ENCODE measurements at places on chromosomes 5 and 9. TPM values are rescaled to one million over a fixed set of nuclear protein-coding genes. Genes with fewer than 3 reads are reported as not detected.

- H3K27me3 ChIP-seq, result peaks cover 11% of the 10 kb centered on the region
- no peak for DNase-seq
- H3K36me3 ChIP-seq, result no peaks in the 10 kb centered on the region
Measured at GRCh38 chr5:107601076-107601475, 69.7 kb downstream of the EFNA5 start.

The MRPL41 gene
- polyA plus RNA-seq, result 87.7 TPM

The PCDHA9 gene
- polyA plus RNA-seq, result not detected

The LPAR1 gene
- not detected for polyA plus RNA-seq

DNA sequence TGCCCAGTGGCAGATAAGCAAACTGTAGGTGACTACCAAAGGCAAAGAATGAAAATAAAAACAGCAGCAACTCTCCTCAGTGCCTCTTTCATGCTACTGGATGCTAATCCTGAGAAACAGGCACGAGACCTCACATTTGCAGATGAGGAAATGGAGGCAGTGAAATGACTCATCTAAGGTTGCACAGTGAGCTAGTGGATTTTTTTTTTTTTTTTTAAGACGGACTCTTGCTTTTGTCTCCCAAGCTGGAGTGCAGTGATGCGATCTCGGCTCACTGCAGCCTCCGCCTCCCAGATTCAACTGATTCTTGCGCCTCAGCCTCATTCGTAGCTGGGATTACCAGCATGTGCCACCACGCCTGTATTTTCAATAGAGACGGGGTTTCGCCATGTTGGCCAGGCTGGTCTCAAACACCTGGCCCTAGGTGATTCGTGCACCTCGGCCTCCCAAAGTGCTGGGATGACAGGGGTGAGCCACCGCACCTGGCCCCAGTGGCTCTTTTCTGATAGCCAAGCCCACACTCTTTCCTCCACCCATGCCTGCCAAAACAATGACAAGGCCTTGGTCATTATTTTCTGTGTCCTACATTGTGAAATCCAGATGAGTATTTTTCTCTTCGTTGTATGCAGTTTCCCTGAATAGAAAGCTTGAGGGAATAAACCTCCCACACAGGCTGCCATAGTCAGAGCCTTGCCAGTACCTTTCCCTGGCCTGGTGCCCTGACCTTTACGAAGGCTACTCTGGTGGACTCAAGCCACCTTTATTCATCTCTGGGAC is 19.2 kb downstream of the DOCK2 start:
- H3K36me3 ChIP-seq, result peaks cover 18% of the 10 kb centered on the region
- H3K4me1 ChIP-seq, result peaks cover 77% of the 10 kb centered on the region
- H3K4me3 ChIP-seq, result peak overlapping the region; percentile 67
- no peaks in the 10 kb centered on the region for H3K27me3 ChIP-seq
- peak overlapping the region; percentile 50 for H3K27ac ChIP-seq
- no peak for DNase-seq

- no peak for DNase-seq
- H3K4me1 ChIP-seq, result no peaks in the 10 kb centered on the region
- H3K27ac ChIP-seq, result no peak overlapping the region
- no peak overlapping the region for H3K4me3 ChIP-seq
Measured at GRCh38 chr5:128644863-128645262, 106.8 kb upstream of the FBN2 start.

GRCh38 chr5:154757814-154758406 is 2.7 kb downstream of the LARP1 start:
- peaks cover 6% of the 10 kb centered on the region for H3K27me3 ChIP-seq
- H3K36me3 ChIP-seq, result no peaks in the 10 kb centered on the region
- H3K27ac ChIP-seq, result peak overlapping the region; percentile 89

DNA sequence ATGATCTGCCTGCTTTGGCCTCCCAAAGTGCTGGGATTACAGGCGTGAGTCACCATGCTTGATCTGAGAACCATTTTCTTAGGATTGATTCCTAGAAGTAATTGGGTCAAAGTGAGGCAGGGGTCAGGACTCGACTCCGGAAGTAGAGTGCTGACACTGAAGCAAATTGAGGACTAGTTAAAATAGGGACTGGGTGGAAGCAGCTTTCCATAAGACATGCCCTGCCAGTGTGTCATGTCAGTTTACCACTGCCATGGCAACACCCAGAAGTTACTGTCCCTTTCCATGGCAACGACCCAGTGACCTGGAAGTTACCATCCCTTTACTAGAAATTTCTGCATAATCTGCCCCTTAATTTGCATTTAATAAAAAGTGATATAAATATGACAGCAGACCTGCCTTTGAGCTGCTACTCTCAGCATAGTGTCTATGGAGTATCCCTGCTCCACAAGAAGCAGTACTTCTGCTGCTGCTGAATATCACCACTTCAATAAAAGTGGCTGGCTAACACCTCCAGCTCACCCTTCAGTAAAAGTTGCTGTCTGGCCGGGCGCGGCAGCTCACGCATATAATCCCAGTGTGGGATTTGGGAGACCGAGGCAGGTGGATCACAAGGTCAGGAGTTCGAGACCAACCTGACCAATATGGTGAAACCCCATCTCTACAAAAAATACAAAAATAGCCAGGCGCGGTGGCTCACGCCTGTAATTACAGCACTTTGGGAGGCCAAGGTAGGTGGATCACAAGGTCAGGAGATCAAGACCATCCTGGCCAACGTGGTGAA is 47.8 kb upstream of the JADE2 start:
- no peak overlapping the region for H3K4me3 ChIP-seq
- DNase-seq, result no peak
- no peak overlapping the region for H3K27ac ChIP-seq
- H3K27me3 ChIP-seq, result peaks cover 6% of the 10 kb centered on the region
- H3K36me3 ChIP-seq, result no peaks in the 10 kb centered on the region

GRCh38 chr9:13860019-13860418 is 453.9 kb downstream of the NFIB start:
- H3K36me3 ChIP-seq, result no peaks in the 10 kb centered on the region
- H3K27ac ChIP-seq, result no peak overlapping the region
- no peak for DNase-seq

- H3K4me1 ChIP-seq, result no peaks in the 10 kb centered on the region
- H3K36me3 ChIP-seq, result no peaks in the 10 kb centered on the region
- no peaks in the 10 kb centered on the region for H3K27me3 ChIP-seq
- H3K4me3 ChIP-seq, result no peak overlapping the region
Measured at GRCh38 chr9:110890416-110890815, 147.9 kb downstream of the LPAR1 start.

The C5orf58 gene
- polyA plus RNA-seq, result not detected

DNA sequence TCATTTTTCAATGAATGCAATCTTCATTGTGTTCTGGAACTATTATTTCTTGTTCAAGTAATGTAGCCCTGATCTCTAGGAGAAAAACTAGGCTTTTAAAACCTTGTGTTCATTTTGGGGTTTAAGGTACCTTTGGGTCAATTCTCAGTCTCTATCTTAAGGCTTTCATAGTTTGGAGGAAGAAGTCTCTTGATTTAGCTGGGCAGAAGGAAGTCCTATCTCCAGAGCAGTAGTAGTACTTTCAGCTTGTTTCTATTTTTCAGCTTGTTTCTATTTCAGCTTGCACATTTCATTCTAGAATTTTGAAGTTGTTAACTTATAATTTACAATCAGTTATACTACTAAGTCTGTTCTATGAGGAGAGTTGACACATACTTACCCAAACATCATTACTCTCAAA is 15.2 kb downstream of the CSNK1G3 start:
- no peak for DNase-seq
- H3K4me1 ChIP-seq, result peaks cover 45% of the 10 kb centered on the region
- peak overlapping the region; percentile 76 for H3K27ac ChIP-seq
- no peak overlapping the region for H3K4me3 ChIP-seq

The FBXO4 gene
- 19.3 TPM for polyA plus RNA-seq

GRCh38 chr9:119318371-119318770 is 50.9 kb downstream of the BRINP1 start:
- DNase-seq, result no peak
- H3K4me3 ChIP-seq, result no peak overlapping the region
- no peaks in the 10 kb centered on the region for H3K36me3 ChIP-seq
- H3K27ac ChIP-seq, result no peak overlapping the region
- H3K4me1 ChIP-seq, result no peaks in the 10 kb centered on the region
- H3K27me3 ChIP-seq, result no peaks in the 10 kb centered on the region

The GTF2H2C gene
- polyA plus RNA-seq, result 25.3 TPM

The PDE6A gene
- not detected for polyA plus RNA-seq

- peak overlapping the region; percentile 36 for H3K27ac ChIP-seq
- H3K27me3 ChIP-seq, result no peaks in the 10 kb centered on the region
- peaks cover 30% of the 10 kb centered on the region for H3K4me1 ChIP-seq
- no peak for DNase-seq
- H3K36me3 ChIP-seq, result peaks cover 26% of the 10 kb centered on the region
Measured at GRCh38 chr5:169805937-169806700, 169.0 kb downstream of the DOCK2 start.

The ARHGEF37 gene
- 0.47 TPM for polyA plus RNA-seq

The CREBRF gene
- 71.2 TPM for polyA plus RNA-seq

DNA sequence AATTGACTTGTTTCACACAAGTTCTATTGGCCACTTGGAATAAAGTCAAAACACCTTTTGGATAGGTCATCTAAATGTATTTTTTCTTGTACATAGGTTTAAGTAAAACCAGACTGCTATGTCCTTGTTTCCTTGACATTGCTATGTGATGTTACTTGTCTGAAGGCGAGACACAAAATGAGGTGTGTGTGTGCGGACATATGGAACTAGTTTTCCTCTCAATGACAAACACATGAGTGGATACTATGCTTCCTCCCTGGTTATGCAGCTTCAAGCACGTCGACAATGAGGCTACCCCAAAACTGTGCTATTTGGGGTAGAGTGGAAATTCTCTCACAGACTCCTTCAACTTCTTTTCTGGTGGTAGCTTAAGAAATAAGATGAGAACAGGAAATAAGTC is 276.8 kb downstream of the GAS1 start:
- peaks cover 16% of the 10 kb centered on the region for H3K4me1 ChIP-seq
- DNase-seq, result no peak
- no peak overlapping the region for H3K27ac ChIP-seq
- H3K27me3 ChIP-seq, result peaks cover 10% of the 10 kb centered on the region
- no peak overlapping the region for H3K4me3 ChIP-seq

The DRD1 gene
- not detected for polyA plus RNA-seq

DNA sequence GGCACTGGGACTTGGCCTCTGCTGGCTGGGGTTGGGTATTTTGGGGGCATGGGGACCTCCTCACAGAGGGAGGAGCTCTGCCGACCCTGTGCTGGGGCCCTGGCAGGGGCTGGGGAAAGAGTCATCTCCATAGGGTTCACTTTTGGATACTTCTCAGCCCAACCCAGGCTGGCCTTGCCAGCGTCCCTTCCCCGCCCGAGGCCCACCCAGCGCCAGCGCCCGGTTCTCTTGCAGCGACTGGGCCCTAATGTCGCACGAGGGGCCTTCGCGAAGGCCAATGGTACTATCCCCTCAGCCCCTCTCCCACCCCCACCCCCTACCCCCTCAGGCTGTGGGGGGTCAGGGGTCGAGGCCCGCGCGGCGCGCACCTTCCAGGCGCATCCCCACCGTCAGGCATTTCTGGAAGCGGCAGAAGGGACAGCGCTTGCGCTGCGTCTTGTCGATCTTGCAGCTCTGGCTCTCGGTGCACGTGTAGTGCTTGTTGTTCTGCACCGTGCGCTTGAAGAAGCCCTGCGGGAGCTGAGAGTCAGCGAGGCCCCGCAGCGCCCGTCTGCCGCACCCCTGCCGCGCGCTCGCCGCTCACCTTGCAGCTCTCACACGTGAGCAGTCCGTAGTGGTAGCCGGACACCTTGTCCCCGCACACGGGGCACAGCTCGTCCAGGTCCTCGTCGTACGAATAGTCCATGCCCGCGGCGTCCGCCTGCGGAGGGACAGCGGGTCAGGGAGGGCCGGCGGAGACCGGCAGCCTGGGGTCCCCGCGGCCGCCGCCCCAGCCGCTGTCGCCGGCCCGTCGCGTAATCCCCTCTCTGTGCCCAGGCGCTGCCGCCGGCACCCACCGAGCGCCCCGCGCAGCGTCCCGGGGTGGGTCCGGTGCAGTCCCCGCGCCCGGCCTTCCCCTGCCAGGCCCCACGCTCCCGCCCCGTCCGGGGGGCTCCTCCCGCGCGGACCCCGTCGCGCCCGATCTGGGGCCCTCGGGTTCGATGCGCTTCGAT is 4.2 kb downstream of the NR5A1 start:
- no peak overlapping the region for H3K4me3 ChIP-seq
- peaks cover 6% of the 10 kb centered on the region for H3K4me1 ChIP-seq
- no peak overlapping the region for H3K27ac ChIP-seq
- peaks cover 8% of the 10 kb centered on the region for H3K27me3 ChIP-seq
- no peaks in the 10 kb centered on the region for H3K36me3 ChIP-seq

The CCT5 gene
- 227 TPM for polyA plus RNA-seq

GRCh38 chr9:134884492-134884891 is 3.9 kb downstream of the FCN2 start:
- H3K4me3 ChIP-seq, result no peak overlapping the region
- no peaks in the 10 kb centered on the region for H3K36me3 ChIP-seq
- H3K4me1 ChIP-seq, result no peaks in the 10 kb centered on the region
- no peak for DNase-seq

- no peak overlapping the region for H3K27ac ChIP-seq
- H3K36me3 ChIP-seq, result no peaks in the 10 kb centered on the region
- no peak overlapping the region for H3K4me3 ChIP-seq
- no peaks in the 10 kb centered on the region for H3K27me3 ChIP-seq
- no peaks in the 10 kb centered on the region for H3K4me1 ChIP-seq
Measured at GRCh38 chr9:80763536-80763935, 925.8 kb downstream of the TLE1 start.

GRCh38 chr5:151614565-151614964 is 23.4 kb upstream of the FAT2 start:
- no peaks in the 10 kb centered on the region for H3K36me3 ChIP-seq
- peaks cover 20% of the 10 kb centered on the region for H3K4me1 ChIP-seq
- no peak for DNase-seq
- no peak overlapping the region for H3K27ac ChIP-seq
- H3K4me3 ChIP-seq, result no peak overlapping the region
- peaks cover 2% of the 10 kb centered on the region for H3K27me3 ChIP-seq

DNA sequence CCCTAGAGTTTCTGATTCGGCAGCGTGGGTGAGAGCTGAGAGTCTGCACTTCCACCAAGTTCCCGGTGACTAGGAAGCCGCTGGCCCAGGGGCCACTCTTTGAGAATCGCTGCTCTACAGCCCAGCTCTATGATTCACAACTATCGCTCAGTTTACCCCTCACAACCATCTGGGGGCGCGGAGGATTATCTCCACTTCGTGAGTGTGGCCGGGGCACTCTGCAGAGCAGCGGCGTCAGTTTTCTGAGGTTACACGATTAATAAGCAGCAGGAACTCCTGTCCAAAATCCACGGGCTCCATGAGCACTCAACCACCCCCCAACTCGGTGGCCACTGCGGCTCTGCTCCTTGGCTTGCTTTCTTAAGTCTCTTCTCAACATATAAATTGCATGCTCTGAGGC is 19.3 kb downstream of the CORO2A start:
- H3K36me3 ChIP-seq, result no peaks in the 10 kb centered on the region
- DNase-seq, result no peak
- H3K4me1 ChIP-seq, result peaks cover 12% of the 10 kb centered on the region
- H3K27me3 ChIP-seq, result peaks cover 7% of the 10 kb centered on the region
